A549 treated with GW870086 at 1 μM for 4 hours (cell line): ENCODE measurements at places on chromosomes 12 and 14. TPM values are rescaled to one million over a fixed set of nuclear protein-coding genes. Genes with fewer than 3 reads are reported as not detected.

RGS6 gene
- total RNA-seq, result not detected in 5 replicates

ASPG gene
- 0.07 to 0.16 TPM in 2 of 5 replicates, not detected in the others for total RNA-seq

SMIM41 gene
- total RNA-seq, result not detected in 5 replicates

KRT6C gene
- total RNA-seq, result not detected in 5 replicates

EXOC5 gene
- total RNA-seq, result 24.6 to 49.0 TPM (median 38.2 TPM) in 5 replicates

TTLL5 gene
- 11.3 to 13.7 TPM (median 12.1 TPM) in 5 replicates for total RNA-seq

GPRC5D gene
- total RNA-seq, result 0.22 TPM in 1 of 5 replicates, not detected in the others

RPGRIP1 gene
- 0.06 to 0.30 TPM (median 0.20 TPM) in 5 replicates for total RNA-seq

BCL2L2 gene
- total RNA-seq, result 14.6 to 20.4 TPM (median 18.5 TPM) in 5 replicates

ACSS3 gene
- not detected in 5 replicates for total RNA-seq

KMT2D gene
- total RNA-seq, result 29.9 to 39.0 TPM (median 36.8 TPM) in 5 replicates

MYO1H gene
- total RNA-seq, result not detected in 5 replicates

NGB gene
- total RNA-seq, result not detected in 5 replicates

JDP2 gene
- 16.1 to 22.9 TPM (median 22.2 TPM) in 5 replicates for total RNA-seq

UTP20 gene
- 13.5 to 17.5 TPM (median 16.3 TPM) in 5 replicates for total RNA-seq

SDSL gene
- total RNA-seq, result 24.3 to 29.0 TPM (median 26.8 TPM) in 5 replicates

OVCH1 gene
- not detected in 5 replicates for total RNA-seq

BCAT1 gene
- total RNA-seq, result 10.4 to 14.9 TPM (median 12.2 TPM) in 5 replicates

KITLG gene
- 10.4 to 14.8 TPM (median 13.4 TPM) in 5 replicates for total RNA-seq

NFATC4 gene
- total RNA-seq, result 0.06 to 0.47 TPM (median 0.31 TPM) in 3 of 5 replicates, not detected in the others

IFNG gene
- total RNA-seq, result not detected in 5 replicates

GPR132 gene
- total RNA-seq, result 0.56 to 0.87 TPM (median 0.69 TPM) in 5 replicates

AQP6 gene
- not detected in 5 replicates for total RNA-seq

KLHL33 gene
- not detected in 5 replicates for total RNA-seq

ANAPC5 gene
- 88.6 to 95.4 TPM (median 90.2 TPM) in 5 replicates for total RNA-seq

TOMM20L gene
- total RNA-seq, result not detected in 5 replicates
